Fibroblast of lung (primary cell): ENCODE measurements at places on chromosomes 6 and 20.
A peak's percentile ranks its signal among the peaks of the same experiment; 100 is the strongest.

DNA sequence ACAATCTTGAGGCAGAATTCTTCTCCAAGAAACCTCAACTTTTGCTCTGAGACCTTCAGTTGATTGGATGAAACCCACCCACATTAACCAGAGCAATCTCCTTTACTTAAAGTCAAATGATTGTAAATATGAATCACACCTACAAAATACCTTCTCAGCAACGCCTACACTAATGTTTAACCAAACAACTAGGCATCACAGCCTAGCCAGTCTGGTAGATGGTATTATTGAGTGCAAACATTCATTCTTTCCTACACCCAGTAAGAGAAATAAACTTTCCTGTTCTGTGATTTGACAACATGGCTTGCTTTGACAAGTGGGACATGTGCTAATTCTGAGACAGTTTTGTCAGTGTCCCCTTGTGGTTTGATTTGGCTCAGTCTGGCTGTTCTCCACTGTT, 252.2 kb downstream of the HACE1 start:
- no peak for DNase-seq

DNA sequence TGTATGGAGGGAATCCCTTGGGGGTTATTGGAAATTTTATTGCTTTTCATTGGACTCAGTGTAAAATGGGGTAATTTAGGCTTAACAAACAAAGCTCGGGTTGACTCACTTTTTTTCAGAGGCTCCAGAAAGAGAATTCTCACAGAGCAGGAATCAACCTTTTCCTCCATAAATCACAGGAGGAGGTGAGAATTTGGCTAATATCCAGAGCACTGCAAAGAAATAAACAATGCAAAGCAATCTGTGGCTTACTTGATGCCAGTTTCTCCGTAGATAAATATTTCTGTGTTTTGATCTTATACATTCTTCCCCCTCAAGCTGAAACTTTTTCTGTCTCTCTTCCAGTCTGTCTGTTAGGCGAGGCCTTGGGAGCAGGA, 176.6 kb downstream of the TSHZ2 start:
- peak; percentile 34 for DNase-seq

DNA sequence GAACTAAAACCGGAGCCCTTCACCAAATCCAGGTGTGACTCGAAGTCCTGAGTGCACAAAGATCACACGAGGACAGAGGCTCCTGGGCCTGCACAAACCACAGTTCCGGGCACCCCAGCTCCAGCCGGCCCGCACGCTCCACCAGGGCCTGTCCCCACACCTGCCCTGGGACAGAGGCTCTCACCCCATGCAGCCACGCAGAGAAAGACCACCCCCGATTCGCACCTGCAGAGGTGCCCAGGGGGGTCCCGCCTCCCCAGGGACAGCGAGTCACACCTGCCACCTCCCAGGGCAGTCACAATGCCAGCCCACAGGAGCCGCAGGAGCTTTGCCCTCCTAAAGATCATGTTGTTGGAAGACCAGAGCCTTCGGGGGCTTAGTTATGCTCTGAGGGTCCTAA, 25.4 kb upstream of the MRGBP start:
- DNase-seq, result no peak

DNA sequence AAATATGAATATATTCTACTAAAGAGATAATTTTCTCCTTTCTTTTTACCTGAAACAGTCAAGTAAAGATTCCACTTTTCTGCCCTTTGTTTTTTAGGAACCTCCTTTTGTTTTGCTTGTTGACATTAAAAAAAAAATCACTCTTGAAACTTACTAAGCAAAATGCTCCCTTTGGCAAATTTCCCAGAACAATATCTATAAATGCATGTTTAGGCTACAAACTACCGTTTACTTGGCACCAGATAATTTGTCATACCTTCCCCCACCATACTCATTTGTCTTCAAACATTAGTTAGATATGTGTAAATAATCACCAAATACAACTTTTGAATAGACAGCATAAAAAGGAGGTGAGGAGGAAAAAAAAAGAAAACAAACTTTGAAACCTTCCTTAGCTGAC, 604.7 kb downstream of the RFPL4B start:
- DNase-seq, result no peak

- no peak for DNase-seq
Measured at GRCh38 chr6:38987503-38987902, 61.1 kb upstream of the GLP1R start.

- DNase-seq, result no peak
Measured at GRCh38 chr6:74638412-74638811, 567.4 kb downstream of the COL12A1 start.

DNA sequence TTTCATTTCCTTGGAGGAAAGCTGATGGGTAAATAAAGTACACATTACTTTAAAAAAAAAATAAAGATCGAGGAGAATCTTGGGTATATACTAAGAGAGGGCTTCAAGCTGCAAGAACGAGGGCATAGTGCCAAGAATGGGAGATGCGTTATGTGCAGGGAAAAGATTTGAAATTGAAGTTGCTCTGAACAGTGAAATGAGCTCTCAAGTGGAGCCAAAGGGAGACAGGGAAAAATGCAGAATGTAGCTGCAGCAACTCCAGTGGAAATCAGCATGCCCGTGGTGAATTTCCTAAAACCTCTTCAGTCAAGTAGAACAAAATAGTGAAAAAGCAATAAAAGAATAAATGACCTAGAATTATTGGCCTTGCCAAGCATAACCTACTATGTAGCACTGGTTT, 11.4 kb upstream of the COL9A1 start:
- DNase-seq, result no peak

DNA sequence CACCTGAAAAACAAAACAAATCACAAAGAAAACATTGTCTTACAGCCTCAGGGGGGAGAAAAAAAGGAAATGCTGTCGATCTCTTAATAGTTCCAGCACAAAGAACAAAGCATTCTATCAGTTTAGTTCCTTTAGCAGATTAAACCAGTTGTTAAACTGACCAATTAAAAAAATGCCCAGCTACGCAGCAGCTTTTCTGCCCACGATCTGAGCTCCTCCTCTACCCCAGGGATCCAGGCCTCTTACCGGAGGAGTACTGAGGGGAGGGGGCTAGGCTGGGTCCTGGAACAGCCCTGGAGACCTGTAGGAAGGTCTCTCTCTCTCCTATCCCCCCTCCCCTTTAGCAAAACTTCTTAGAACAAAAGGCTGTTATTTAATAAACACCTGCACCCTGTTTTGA, 13.4 kb downstream of the PTK7 start:
- DNase-seq, result no peak

- DNase-seq, result no peak
Measured at GRCh38 chr6:8810325-8810724, 375.0 kb upstream of the SLC35B3 start.

- peak; percentile 94 for DNase-seq
Measured at GRCh38 chr20:17558154-17558940, 11.5 kb upstream of the DSTN start.

DNA sequence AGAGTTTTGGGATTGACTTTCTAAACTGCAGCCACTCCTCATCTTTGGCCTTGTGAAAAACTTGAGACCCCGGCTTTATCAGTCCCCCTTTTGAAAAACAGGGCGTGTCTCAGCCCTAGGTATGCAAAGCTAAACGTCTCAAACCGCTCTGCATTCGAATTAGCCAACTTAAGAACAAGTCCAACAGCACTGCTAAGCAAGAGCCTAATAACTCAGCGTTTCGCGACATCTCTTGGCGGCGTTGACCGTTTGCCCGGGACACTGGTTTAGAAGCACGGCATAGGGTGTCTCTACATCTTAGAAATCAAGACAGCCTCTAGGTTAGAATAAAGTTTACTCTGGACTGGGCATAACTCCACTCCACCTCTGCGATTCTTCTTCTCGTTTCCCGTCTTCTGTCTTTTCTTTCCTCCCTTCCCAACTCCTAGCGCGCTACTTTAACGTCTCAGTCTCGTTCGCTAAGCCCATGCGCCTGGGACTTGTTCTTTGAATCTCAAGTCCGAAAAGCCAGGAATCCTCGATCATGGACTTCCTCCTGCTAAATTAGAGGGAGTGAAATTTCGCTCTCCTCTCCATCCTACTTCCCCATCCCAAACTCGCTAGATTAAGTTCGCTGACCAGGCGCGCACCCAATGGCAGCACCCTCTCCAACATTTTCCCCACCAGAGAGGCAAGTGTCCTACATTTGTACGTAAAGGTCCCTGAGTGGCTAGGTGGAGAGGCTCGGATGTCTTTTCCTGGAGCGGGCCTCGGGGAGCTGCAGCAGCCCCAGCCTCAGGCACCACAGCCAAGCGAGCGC, 10.5 kb upstream of the TFAP2A start:
- no peak for DNase-seq

- DNase-seq, result no peak
Measured at GRCh38 chr6:118985123-118985830, 50.3 kb upstream of the MCM9 start.
